ENCODE measurements at places on chromosomes 11 and 22.

DNA sequence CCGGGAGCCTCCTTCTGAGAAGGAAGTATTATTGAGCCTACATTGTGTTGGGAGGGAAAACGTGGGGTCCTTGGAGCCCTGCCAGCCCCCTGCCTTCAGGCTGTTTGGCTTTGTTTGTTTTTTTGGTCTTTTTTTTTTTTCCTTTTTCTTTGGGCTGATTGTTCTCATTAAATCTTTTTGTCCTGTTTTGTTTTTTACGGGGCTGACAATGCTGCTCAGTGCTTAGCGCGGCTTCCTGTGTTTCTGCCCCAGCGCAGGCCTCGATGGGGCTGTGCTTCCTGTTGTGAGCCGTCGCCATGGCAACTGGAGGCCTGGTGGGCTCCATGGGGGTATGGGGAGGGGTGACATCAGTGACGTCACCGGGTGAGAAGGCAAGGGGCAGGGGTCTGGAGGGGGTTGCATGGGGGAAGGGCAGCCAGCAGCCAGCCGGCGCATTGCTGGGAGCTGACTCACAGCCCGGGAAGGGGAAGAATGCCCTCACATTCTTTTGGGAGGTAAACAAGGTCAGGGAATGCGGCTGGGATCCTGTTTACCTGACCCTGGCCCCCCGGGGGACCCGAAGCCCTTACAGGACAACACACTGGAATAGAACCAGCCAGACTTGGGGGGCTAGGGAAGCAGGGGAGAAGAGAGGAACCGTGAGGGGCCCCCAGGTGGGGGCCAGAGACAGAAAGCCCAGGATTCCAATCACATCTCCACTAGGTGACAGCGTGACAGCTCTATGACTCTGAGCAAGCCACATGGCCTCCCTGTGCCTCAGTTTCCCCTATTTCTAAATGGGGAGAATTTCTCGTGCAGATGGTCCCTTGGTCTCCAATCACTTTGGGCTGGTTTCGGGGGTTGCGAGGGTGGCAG is 22.2 kb upstream of the CBX7 start:
- peak; percentile 58 for DNase-seq

DNA sequence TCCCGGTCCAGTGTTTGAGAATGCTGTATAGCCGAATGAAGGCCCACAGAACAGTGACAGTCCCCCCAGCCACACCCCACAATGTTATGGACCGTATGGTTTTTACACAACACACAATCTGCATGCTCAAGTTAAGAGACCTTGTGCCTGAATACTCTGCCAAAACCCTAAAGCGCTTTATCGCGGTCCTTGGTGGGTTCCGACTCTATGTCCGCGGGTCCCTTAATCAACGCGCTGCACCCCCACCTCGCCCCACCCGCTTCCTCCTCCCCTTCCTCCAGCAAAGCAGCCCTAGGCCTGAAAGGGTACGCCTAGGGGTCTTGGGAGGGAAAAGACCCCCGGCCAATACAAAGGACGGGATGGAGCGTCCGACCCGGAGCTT is 442 bp downstream of the COPB1 start:
- no peak for DNase-seq

- DNase-seq: no peak
Measured at GRCh38 chr11:132177106-132177505, 806.7 kb downstream of the NTM start.

DNA sequence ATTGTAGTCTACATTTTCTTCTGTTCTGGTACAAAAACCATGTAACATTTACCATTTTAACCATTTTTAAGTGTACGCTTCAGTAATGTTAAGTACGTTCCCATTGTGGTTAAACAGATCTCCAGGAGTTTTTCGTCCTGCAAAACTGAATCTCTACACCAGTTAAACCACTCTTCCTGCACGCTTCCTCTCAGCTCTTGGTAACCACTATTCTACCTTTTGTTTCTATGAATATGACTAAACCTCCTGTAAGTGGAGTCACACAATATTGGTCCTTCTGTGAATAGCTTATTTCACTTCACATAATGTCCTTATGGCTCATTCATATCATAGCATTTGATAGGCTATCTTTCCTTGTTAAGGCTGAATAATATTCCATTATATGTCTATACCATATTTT is 7.1 kb upstream of the EXT2 start:
- DNase-seq: no peak

DNA sequence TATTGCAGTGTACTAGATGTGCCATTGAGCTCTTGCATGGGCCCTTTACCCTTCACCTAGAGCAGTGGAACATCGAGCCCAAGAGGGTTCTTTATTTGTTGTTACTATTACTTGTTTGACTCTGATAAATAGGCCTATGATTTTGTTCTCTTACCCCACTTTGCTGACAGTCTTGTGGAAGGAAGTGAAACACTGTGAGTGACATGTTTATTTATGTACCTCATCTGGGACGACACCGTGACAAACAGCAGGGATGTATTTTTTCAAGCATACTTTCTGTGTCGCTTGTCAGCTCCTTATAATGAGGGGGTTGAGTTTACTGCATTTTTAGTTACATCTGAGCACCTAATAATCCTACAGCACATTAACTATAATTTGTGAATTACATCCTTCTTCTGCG is 1010.3 kb upstream of the TENM4 start:
- no peak for DNase-seq

DNA sequence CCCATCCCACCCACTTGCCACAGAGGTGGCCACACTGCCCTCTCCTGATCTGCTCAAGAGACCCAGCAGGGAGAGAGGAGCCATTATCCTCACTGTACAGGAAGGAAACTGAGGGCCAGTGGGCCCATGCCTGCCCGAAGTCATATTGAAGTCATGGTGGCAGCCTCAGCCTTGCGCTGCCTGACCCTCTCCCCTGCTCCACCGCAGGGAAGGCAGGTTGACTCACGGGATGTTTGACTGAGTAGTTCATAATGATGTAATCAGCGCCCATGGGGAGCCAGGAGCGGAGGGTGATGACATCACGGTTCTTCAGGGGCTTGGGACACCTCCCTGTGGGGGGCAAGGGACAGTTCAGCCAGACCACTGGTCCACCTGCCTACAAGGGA is 6.1 kb upstream of the ARAP1 start:
- no peak for DNase-seq

GRCh38 chr11:6611092-6611962 is 689 bp downstream of the TAF10 start:
- no peak for DNase-seq

- no peak for DNase-seq
Measured at GRCh38 chr11:116579031-116579653, 193.6 kb downstream of the BUD13 start.

GRCh38 chr11:36501236-36501635 is 8.8 kb downstream of the TRAF6 start:
- no peak for DNase-seq

DNA sequence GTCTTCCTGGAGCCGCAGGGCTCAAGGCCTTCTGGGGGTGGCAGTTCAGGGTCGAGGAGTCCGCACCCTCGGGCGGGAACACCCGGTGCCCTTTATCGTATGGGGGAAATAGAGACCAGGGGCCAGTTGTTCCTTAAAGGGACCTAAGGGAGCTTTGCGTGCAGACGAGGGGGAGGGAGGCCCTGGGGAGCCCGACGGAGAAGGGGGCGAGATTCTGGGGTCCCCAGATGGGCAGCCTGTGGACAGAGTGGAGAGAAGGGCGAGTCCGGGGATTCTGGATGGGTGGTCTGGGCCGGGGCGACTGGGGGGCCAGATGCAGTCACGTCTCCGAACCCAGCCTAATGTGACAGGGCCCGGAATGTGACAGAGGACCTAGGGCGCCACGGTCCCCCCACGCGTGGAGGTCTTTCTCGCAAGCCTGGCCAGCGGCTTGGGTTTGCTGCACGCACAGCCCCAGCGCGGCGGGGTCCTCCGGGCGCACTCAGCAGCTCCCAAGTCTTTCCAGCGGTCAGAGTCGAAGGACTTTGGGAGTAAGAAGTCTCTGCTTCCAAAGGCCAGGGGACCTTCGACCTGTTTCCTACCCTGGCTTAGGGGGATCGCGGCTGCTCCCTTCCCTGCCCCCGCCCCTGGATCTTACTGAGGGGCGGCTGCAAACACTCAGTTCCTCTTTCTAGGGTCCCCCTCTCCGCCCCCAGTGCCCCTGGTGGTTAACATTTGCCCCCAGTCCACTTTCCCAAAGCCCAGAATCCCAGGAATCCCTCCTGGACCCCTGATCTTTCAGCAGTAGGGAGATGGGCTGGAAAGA is 547 bp downstream of the TUBA8 start:
- no peak for DNase-seq

DNA sequence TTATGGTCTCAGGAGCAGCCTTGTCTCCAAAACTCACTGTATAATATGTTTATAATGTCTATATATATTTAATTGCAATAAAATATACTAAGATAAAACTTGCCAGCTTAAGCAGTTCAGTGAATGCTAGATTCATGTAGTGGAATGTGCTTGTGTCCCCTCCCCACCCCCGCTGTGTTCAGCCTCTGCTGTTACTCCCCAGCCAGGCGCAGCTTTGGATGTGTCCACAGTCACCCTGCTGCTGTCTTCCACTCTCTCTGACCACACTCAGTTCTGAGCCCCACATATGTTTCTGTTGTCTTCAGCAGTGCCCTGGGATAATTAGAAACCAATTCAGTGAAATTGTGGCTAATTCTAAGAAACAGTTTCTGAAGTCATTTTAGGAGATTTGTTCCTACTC is 52.2 kb downstream of the PPFIA1 start:
- DNase-seq: no peak

- DNase-seq: no peak
Measured at GRCh38 chr11:28878025-28878424, 769.8 kb downstream of the METTL15 start.

DNA sequence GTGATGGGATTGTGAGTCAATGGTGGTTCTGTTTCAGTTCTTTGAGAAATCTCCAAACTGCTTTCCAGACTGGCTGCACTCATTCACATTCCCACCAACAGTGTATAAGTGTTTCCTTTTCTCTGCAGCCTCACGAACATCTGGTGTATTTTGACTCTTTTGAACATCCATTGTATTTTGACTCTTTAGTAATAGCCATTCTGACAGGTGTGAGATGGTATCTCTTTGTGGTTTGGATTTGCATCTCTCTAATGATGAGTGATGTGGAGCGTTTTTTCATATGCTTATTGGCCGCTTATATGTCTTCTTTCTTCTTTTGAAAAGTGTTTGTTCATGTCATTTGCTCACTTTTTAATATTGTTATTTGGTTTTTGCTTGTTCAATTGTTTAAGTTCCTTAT is 19.4 kb downstream of the NELL1 start:
- DNase-seq: no peak
